ENCODE measurements at places on chromosomes 1 and 21. TPM values are rescaled to one million over a fixed set of nuclear protein-coding genes. Genes with fewer than 3 reads are reported as not detected.

- DNase-seq, result no peak
Observed at GRCh38 chr1:117587499-117588356, 18.1 kb upstream of the TENT5C start.

The GREM2 gene
- polyA plus RNA-seq, result not detected

The LRRC41 gene
- 50.3 TPM for polyA plus RNA-seq

DNA sequence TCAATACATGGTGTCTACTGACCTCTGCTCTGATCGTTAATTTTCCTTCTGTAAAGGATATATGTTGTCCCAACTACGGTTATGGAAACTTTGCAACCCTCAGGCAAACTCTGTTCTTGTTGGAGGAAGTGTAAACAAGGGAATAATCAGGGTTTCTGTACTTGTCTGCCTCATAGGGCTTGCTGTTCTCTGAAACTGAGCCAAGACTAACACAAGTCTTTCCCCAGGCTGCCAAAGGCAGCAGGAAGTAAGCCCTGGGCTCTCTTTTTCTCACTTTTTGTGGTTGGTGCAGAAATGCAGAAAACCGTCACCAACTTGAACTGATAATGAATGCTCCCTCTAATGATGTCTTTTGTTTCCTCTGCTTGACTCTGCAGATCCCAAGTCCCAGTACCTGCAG, 7.6 kb downstream of the CYP4X1 start:
- peak; percentile 55 for DNase-seq

The UBXN10 gene
- 0.06 TPM for polyA plus RNA-seq

DNA sequence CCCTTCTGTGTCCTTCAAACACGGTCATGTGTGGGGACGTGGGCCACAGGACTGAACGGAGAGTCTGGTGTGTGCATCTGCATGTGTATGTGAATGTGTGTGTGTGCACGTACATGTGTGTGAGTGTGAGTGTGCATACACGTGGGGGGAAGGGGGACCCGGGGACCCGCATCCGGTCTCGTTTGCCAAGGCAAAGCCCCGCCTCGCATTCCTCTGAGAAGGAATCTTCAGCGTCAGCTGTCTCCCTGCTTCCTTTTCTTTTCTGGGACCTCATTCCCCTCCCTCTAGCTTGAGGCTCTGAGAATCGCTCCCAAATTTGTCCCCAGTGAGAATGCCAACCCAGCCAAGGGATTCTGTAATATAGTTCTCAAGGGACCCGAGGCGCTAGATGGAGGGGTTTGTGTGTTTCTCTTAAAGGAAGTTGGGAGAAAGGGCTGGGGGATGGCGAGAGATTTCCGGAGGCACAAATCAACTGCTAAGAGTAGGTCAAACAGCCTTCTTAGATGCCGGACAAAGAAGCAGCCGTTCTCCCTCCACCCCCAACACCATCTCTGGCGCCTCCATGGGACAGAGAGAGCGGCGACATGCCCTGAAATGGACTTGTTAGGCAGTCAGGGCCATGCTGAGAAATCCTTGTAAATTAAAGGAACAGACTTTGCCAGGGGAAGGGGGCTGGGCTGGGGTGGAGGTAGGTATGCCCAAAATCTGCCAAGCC, 6.6 kb downstream of the IFFO2 start:
- no peak for DNase-seq

The INTS11 gene
- 91.9 TPM for polyA plus RNA-seq

DNA sequence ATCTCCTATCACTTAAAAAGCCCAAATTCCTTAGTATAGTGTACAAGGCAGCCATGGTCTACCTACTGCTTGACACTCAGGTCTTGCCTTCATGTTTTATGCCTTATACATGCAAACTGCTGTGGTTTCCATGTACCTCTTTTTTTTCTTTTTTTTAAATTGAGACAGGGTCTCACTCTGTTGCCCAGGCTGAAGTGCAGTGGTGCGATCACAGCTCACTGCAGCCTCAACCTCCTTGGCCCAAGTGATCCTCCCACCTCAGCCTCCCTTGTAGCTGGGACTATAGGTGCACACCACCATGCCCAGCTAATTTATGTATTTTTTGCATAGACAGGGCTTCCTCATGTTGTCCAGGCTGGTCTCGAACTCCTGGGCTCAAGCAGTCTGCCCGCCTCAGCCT, 8.0 kb downstream of the CD55 start:
- no peak for DNase-seq

DNA sequence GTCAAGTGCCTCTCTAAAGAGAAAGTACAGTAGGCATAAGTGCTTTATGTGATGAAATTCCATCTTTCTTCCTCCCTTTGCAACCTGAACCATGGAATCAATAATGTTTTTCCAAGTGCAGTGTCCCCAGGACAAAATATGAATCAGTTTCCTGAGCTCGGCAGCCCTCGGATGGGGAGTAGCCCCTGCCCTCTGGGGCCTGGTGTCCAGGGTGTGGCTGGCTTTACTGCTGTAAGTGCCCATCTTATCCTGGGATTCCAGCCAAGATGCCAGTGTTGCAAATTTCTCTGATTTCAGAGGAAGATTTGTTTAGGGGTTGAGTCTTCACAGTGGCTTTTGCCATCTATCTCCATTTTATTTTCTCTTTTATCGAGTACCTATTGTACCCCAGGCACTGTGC, 40.5 kb upstream of the SRP9 start:
- DNase-seq, result no peak

The PTGFRN gene
- polyA plus RNA-seq, result 147 TPM

DNA sequence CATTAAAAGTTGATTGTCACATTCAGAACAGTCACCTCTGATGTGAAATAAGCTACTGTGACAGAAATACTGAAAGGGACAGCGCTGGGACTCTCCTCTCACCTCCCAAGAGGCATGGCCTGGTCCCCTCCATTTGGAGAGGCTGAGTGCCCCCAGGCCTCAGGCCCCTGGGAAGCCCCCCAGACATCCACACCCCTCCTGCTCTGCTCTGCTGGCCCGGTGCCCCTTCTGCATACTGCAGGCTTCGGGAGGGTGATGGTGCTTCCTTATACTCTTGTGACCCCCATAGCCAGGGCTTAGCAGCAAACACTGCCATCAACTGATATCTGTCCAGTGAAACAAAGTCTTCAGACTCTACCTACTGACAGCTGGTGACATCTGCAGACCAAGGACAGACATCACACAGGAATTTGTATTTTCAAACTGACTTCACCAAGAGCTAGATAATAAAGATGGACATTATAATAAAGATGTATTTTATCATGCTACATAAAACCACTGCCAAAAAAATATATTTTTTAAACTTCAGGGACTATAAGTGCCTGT, 36.9 kb downstream of the C2CD2 start:
- no peak for DNase-seq

GRCh38 chr1:174131032-174131638, 28.2 kb upstream of the RABGAP1L start:
- DNase-seq, result no peak

DNA sequence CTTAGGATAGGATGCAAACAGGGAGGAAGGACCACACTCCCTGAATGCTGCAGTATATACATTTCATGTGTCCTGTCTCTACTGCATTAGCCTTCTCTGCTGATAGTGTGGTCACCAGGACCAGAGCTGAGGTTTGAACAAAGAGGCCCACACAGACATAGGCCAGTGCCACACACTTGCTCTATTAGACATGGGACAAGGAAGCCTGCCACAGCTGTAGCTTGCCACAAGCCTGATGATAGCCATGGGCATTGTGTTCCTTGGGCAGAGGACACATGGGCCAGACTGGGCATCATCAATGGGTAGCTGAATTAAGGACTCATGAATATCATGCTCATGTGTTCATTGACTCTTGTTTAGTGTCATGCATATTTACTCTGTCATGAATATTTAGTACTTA, 10.4 kb downstream of the CAMSAP2 start:
- no peak for DNase-seq

GRCh38 chr1:87783315-87783714, 454.6 kb downstream of the LMO4 start:
- no peak for DNase-seq

The C1orf87 gene
- not detected for polyA plus RNA-seq

GRCh38 chr1:160874935-160875334, 10.0 kb downstream of the ITLN1 start:
- peak; percentile 39 for DNase-seq

The PTGFR gene
- 1.6 TPM for polyA plus RNA-seq

The ABCG1 gene
- polyA plus RNA-seq, result 1.5 TPM

DNA sequence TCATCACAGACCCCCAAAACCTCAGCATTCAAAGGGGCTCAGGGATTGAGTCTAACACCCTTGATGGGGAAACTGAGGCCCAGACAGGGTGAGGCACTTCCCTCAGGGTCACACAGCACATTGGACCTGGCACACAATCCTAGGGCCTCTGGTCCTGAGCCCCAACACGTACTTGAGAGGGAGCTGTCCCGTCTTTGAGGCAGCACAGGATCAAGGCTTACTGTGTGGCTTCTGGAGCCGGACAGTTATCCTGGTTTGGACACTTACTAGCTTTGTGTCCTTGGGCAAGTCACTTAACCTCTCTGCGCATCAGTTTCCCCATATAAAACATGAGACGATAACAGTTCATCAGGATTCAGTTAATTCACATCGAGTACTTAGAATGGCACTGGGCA, 26.5 kb downstream of the RUNX3 start:
- no peak for DNase-seq

DNA sequence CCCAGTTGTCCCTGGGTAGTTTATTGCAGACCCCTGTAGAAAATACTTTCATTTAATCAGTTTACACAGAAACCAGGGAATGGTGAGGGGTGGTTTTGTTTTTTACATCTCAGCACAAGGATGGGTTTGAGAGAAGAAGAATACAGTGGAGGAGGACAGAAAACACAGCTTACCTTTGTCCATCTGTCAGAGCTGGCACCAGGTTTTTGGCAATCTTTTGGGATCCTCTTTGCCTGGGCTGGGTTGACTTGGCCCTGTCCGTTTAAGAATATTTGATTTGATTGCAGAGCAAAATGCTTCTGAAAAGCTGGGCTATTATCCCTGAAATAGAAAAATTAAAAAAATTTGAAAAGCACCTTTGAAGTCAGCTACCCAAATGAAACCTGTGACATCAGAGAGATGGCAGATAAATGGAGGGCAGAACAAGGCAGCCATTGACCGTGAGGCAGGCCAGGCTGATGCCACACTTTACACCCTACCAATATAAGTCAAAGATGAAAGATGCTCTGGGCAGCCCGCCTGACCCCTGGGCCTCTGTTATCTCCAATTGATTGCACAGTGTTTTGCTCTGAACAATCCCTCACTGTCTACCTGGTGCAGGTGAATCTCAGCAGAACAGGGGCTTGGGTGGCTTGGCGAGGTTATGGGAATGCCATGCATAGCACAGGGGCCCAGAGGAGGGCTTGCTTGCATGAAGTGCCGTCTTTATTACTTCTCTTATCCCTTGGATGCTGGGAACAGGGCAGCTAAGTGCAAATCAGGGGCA, 218.8 kb downstream of the LMX1A start:
- DNase-seq, result no peak

The RNU1-1 gene
- polyA plus RNA-seq, result not detected

GRCh38 chr1:24865168-24865567, 64.9 kb downstream of the RUNX3 start:
- no peak for DNase-seq

The AIRE gene
- not detected for polyA plus RNA-seq

DNA sequence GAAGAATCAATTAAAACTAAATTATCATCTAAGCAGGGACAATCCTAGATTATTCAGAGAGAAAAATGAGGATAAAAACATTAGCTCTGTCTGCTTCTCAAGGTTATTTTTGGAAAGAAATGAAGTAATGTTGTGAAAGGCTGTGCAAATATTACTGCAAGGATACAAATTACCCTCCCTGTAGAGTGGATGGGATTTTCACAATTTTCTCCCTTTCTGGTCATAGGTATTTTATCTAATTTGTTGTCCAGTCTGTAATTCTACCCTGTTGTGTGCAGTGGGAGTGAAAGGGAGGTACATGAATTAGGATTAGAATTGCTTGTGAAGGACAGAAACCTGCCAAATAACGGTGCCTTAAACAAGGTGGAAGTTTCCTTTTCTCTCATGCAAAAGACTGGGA, 54.7 kb downstream of the MAP3K7CL start:
- DNase-seq, result no peak

DNA sequence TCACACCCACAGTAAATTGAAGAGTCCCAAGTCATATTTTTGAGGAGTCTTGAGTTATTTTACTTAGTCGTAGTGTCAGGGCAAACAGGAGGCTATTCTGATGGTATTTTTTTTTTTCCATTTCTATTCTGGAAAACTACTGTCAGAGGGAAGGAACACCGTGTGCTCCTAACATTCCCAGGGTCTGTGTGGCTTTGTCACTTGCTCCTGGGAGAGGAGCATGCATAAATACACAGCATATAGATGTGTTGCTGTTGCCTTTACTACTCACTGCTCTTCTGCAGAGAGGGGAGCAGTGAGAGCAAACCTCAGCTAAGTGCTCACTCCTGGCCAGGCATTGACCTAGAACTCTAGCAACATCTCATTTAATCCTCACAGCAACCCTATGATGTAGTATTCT, 45.8 kb downstream of the COLGALT2 start:
- no peak for DNase-seq

- no peak for DNase-seq
Observed at GRCh38 chr1:221164029-221164428, 284.8 kb downstream of the HLX start.

The OXCT2 gene
- 0.26 TPM for polyA plus RNA-seq

DNA sequence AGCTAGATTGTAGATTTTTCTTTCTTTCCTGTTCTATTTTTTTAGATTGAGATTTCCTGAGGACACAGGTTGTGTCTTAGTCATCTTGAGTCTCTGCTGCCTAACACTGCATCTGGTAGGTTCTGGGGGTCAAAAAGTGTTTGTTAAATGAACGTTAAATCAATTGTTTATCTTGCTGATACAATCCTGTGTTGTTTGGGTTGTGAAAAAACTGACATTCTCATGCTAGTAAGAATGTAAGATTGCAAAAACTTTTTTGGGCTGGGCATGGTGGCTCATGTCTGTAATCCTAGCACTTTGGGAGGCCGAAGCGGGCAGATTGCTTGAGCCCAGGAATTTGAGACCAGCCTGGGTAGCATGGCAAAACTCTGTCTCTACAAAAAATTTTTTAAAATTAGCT, 3.4 kb downstream of the CTSK start:
- DNase-seq, result no peak

- DNase-seq, result peak; percentile 91
Observed at GRCh38 chr1:208318150-208318734, 74.1 kb upstream of the PLXNA2 start.

The FCRLB gene
- polyA plus RNA-seq, result 0.87 TPM

DNA sequence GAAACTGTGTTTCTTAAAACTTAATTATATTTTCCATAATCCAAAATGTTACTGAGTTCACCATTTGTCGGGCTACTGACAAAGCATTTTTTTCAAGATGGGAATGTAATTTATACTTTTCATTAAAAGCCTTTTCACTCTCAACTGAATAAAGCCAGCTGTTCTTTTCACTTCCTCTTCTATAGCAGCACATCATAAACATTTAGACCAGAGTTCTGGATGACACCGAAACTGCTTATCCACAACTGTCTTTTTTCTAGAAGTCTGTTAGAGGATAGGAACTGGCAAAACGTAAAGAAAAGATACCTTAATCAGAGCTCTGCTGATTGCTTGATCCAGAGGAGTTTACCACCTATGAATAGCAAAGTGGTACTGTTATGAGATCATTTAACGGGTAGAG, 594.7 kb downstream of the ADGRL2 start:
- DNase-seq, result no peak

The CD1B gene
- polyA plus RNA-seq, result not detected

The KIF2C gene
- polyA plus RNA-seq, result 36.2 TPM

All from foreskin keratinocyte (primary cell).